ENCODE measurements at places on chromosomes 6 and 20.

DNA sequence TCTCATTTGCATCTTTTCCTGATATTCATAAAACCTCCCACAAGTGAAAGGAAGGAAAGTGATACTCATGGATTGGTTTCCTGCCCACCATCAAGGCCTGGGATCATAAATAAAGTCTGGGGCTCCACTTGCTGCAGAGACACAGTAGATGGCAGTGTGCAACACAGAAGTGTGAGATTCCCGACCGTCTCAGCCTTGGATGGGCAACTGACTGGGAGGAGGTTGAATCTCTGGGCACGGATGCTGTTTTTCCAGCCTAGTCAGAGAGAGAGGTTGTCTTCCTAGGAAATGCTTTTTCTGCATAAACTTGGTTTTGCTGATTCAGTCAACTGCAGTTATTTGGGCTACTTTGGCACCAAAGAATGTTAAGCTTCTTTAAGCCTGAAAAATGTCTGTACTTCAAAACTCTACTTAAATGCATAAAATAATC lies 9.9 kb upstream of the RFPL4B start:
- no peak for DNase-seq

DNA sequence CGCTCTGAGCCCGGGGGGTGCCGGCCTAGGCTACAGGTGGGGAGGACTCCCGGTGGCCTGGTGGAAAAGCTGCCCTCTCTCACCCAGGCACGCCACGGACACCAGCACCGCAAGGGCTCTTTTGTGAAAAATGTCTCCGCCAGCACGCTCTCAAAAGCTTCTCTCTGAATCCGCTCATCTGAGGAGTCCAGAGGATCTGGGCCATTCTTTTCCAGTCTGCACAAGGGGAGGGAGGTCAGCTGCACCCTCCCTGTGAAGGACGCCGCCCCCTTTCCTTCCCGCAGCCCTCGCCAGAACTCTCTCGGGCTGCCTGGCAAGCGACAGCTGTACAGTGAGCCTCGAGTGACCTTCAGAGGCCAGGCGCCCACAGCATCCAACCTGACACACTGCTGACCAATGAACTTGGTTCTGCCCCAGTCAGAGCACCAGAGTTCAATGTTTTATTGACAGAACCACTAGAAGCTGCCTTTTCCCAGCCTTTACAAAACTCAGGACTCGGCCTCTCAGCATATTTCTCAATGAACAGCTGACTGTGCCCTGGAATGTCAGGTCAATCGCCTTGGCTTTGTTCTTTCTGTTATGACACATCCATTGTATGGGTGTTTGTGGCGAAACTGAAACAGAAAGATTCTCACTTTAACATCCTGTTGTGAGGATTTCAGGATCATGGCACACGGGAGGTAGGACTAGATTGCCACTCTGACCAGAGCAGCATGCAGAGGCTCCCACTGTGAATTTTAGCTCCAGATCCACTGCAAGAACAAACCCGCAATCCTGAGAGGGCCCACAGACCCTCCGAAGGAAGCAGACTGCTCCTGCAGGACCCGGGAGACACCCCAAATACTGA lies 26.7 kb downstream of the SERPINB9 start:
- no peak for DNase-seq

- no peak for DNase-seq
Observed at GRCh38 chr6:120966321-120966720, 368.0 kb downstream of the TBC1D32 start.

DNA sequence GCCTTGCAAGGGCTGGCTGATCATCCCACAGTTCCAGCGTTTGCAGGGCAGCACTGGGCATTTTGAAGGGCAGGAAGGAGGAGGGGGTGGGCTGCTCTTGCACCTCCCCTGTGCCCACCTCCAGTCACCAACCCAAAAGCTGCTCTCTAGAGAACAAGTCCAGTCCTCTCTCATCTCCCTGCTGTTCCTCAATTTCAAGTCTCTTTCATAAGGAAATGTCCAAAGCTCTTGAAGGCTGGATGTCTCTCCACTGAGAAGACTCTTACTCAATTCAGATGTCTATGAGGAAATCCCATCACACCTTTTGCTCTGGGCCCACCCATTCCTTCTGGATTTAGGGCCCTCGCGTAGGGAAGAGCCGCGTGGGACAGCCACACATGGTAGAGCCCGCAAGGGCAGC lies 31.7 kb downstream of the WRNIP1 start:
- no peak for DNase-seq

DNA sequence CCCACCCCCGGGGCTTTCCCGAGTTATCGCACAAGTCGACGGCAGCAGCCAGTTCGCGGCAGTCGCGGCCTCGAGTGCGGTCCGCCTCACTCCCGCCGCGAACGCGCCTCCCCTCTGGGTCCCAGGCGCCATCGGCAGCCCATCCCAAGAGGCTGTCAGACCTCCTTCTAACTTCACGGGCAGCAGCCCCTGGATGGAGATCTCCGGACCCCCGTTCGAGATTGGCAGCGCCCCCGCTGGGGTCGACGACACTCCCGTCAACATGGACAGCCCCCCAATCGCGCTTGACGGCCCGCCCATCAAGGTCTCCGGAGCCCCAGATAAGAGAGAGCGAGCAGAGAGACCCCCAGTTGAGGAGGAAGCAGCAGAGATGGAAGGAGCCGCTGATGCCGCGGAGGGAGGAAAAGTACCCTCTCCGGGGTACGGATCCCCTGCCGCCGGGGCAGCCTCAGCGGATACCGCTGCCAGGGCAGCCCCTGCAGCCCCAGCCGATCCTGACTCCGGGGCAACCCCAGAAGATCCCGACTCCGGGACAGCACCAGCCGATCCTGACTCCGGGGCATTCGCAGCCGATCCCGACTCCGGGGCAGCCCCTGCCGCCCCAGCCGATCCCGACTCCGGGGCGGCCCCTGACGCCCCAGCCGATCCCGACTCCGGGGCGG lies 1.6 kb downstream of the GNAS start:
- DNase-seq, result no peak

- no peak for DNase-seq
Observed at GRCh38 chr6:29005183-29005885, at the start of gene ZNF311. ZNF311 (minus strand) TSS chr6:29005315; CDS start chr6:29003954, 1,361 bp downstream.

DNA sequence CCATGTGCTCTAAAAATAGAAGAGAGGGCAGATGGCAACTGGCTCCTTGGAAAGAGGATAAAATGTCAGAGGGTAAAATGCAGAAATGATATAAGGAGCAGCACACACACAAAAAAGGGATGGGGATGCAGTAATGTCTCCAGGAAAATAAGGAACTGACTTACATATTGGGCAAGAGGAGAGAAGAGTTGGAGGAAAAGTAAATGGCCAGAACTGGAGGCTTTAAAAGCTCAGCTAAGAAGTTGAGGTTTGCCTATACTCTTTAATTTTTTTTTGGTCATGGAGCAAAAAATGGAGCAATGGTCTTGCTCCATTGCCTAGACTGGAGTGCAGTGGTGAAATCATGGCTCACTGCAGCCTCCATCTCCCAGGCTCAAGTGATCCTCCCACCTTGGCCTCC lies 93.7 kb downstream of the SULF2 start:
- DNase-seq, result no peak

DNA sequence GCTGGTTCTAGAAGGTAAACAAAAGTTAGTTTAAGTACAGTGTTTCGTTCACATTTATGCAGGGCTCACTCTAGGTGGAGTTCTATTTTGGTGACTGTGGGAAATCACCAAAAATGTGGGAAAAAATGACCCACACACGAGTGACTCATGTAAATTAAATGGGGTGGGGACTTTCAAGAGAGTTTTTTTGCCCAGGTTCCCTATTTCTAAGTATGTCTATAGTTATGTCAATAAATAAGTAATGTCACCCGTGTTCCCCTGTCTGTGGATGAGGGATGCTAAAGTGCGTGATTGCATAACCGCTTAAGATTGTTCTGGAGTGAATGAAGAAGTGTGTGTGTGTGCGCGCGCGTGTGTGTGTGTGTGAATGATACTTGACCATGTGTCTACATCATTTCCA lies 69.1 kb downstream of the MYB start:
- DNase-seq, result no peak

DNA sequence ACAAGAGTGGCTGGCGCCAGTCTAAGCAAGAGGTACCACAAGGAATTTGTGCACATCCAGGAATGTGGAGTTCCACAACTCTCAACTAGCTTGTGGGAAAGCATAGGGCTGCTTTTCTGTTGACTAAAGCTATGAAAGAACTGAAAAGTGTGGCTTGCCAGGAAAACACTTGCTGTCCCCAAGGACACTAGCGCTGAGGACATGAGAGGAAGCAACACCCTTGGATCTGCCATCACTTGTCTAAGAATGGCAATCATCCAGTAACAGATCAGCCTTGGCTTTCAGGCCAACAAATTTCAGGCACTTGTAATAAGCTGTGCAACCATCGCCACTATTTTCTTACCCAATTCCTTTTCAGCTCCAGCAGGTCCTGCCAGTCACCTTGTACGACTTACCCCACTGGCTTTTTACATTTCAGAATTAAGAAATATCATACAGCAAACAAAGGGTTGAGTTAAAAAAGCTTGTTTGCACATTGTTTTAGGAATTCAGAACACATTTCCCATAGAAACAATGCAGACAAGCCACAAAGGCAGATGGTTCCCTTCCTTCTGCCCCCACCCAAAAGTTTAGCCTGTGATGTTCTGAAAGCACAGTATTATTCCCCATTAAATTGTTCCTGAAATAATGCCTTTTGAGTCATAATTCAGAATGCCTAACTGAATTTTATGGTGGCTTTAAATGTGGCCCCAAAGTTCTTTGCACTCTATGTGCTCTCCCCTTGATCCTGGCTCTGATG lies 57.9 kb upstream of the SSTR4 start:
- DNase-seq, result no peak

GRCh38 chr6:68711386-68712000 lies 76.4 kb downstream of the ADGRB3 start:
- DNase-seq, result no peak

- no peak for DNase-seq
Observed at GRCh38 chr6:169799474-169799926, 48.1 kb downstream of the ERMARD start.
